Sigmoid colon (tissue), 7 donors: ENCODE measurements at places on chromosomes 13 and 19.

DNA sequence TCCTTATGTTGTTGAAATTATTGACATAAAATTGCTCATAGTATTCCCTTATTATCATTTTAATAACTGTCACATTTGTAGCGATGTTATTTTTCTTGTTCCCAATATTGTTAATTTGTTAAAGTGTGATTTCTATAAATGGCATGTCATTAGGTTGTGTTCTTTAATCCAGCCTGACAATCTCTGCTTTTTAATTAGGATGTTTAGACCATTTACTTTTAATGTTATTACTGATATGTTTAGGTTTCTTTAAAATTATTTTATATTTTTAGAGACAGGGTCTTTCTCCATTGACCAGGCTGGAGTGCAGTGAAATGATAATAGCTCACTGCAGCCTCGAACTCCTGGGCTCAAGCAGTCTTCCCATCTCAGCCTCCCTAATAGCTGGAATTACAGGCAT lies 408.5 kb downstream of the DLEU7 start:
- no peak for DNase-seq

DNA sequence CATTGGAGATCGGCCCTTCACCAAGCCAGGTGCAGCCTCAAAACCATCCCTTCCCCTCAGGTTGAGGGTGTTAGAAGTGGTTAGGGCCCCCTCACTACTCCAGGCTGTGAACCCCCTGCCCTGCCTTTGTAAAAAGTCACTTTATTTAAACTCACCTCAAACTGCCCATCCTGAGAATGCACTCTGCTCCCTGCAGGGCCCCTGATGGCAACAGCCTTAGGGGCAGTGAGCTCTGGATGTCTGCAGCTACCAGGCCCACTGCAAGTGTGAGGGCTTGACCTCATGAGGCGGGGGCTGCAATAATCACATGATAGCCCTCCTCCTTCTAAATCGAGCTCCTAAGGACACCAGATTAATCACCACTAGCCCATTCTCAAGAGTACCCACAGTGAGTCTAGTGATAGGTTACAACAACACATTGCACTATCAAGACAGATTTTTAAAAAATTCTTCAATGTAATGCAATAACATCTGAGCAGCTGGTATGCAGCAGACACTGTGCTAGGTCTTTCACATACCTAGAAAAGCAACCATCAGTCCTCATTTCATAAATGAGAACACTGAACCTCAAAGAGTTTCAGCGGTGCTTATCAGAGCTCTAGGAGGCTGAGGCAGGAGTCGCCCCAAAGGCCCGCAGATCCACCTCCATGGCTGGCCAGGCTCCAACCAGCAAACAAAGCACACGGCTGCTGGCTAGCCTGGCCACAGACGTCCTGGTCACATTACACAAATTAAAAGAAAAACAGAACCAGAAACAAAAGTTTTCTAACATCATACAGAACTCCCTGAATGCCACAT lies 26.0 kb downstream of the SLC7A1 start:
- DNase-seq, result no peak

GRCh38 chr19:31119951-31120690 lies 229.1 kb downstream of the TSHZ3 start:
- DNase-seq, result peak; percentile 19

GRCh38 chr19:55345101-55345817 lies 5.6 kb downstream of the KMT5C start:
- DNase-seq, result no peak

DNA sequence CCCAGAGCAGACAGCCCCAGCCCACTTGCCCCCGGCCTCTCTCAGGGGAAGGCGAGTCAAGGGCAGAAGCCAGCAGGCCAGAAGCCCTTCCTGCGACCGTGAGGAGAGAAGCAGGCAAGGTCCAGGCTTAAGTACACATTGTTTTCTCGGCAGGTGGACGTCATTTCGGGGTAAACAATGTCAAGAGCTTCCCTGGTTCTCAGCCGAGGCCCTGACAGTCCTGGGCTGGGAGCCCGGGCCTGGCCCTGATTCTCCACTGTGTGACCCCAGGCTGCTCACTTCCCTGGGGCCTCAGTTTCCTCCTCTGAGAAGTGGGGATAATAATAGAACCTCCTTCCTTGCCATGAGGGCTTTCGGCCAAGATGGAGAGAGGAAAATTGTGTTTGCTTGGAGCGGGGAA lies 19.4 kb downstream of the PLVAP start:
- DNase-seq, result no peak

GRCh38 chr19:12611361-12611699 lies 610 bp downstream of the ZNF791 start:
- peak; percentile 91 for DNase-seq

DNA sequence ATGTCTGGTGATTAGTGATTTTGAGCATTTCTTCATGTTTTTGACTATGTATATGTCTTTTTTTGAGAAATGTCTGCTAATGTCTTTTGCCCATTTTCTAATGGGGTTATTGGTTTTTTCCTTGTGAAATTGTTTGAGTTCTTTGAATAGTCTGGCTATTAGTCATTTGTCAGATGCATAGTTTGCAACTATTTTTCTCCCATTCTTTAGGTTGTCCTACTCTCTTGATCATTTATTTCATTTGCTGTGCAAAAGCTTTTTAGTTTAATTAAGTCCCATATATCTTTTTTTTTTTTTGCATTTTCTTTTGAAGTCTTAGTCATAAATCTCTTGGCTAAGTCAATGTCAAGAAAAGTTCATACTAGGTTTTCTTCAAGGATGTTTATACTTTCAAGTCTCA lies 449.8 kb downstream of the DACH1 start:
- no peak for DNase-seq

- DNase-seq, result no peak
Measured at GRCh38 chr13:113417008-113417751, 36.1 kb downstream of the ADPRHL1 start.

DNA sequence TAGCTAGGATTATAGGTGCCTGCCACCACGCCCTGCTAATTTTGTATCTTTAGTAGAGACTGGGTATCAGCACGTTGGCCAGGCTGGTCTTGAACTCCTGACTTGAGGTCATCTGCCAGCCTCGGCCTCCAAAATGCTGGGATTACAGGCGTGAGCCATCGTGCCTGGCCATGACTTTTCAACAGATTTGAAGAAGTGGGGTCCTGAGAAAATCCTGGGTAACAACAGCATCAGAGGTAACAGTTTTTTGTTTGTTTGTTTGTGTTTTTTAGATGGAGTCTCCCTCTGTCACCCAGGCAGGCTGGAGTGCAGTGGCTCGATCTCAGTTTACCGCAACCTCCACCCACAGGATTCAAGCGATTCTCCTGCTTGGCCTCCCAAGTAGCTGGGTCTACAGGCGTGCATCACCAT lies 3.7 kb downstream of the JUNB start:
- DNase-seq, result no peak

- DNase-seq, result peak; percentile 74
Measured at GRCh38 chr19:17522988-17523872, 11.8 kb downstream of the PGLS start.

DNA sequence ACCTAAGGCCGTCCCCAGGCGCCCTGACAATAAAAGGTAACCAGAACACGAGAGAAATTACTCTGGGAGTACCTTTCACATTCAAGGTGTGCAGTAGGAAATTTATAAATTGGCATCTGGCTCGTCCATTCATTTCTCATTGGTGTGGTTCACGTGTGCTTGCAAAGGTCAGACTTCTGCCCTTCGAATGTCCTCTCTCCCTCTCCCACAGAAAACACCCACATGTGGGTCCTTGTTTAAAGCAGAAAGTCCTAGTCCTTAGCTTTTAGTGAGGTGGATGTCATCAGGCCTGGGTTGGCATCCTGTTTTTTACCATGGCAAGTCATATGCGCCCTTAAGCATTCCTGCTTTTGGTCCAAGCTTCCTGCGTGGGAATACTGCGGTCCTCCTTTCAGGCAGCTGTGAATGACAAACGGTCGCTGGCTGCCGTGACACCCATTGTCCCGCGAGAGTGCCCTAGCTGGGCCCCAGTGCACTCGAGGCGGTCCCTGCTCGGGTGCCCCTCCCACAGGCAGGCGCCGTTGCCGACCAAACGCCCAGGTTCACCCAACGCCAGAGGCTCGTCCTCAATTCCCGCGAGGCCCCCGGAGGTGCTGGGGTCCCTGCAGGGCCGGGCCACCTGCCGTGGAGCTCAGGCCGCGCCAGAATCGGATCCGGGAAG lies at the start of gene NUDT19:
NUDT19 (plus strand) TSS at position 531 of the 661 bp plus-strand sequence. CDS start 140 bp downstream, outside the sequence.
- peak; percentile 88 for DNase-seq

- DNase-seq, result peak; percentile 73
Measured at GRCh38 chr19:7705387-7706187, 3.7 kb upstream of the FCER2 start.

DNA sequence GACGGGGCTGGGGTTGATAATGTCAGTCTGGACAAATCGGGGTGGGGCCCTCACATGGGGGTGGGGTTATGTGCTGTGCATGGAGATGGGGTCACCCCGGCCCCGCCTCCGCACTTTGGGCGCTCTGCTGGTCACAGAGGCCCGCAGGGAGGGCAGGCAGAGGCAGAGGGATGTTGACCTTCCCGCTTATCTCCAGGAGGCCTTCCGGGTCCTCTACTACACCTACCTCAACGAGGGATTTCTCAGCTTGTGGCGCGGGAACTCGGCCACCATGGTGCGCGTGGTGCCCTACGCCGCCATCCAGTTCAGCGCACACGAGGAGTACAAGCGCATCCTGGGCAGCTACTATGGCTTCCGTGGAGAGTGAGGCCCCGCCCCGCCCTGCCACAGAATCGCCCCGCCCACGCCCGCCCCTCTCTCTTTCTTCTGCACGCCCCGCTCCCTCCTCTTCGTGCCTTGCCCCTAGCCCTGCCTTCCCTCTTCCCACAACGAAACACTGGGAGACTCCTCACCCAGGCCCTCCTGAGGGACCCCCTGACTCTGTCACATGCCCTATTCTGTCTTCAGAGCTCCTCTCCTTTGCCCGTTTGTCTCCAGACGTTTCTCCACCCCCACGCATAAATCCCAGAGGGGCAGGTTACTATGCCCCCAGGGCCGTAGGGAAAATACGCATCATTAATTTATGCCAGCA lies 32.8 kb downstream of the TMEM161A start:
- DNase-seq, result peak; percentile 76

DNA sequence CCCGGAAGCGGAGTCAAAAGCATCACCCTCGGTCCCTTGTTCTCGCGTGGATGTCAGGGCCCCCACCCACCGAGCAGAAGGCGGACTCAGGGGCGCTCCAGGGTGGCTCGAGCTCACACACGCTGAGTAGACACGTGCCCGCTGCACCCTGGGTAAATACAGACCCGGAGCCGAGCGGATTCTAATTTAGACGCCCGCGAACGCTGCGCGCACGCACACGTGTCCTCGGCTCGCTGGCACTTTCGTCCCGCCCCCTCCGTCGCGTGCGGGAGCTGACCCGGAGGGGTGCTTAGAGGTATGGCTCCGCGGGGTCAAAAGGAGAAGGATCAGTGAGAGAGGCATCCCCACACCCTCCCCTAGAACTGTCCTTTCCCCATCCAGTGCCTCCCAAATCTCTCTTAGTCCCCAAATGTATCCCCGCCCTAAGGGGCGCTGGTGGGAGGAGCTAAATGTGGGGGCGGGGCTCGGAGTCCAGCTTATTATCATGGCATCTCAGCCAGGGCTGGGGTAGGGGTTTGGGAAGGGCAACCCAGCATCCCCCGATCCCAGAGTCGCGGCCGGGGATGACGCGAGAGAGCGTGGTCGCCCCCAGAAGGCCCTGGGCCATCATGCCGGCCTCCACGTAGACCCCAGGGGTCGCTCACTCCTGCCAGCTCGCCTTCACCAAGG lies 451 bp upstream of the ICAM5 start:
- no peak for DNase-seq

- DNase-seq, result no peak
Measured at GRCh38 chr19:39506944-39507714, 7.8 kb upstream of the SELENOV start.

- DNase-seq, result no peak
Measured at GRCh38 chr13:103640606-103641005, 574.4 kb upstream of the SLC10A2 start.

DNA sequence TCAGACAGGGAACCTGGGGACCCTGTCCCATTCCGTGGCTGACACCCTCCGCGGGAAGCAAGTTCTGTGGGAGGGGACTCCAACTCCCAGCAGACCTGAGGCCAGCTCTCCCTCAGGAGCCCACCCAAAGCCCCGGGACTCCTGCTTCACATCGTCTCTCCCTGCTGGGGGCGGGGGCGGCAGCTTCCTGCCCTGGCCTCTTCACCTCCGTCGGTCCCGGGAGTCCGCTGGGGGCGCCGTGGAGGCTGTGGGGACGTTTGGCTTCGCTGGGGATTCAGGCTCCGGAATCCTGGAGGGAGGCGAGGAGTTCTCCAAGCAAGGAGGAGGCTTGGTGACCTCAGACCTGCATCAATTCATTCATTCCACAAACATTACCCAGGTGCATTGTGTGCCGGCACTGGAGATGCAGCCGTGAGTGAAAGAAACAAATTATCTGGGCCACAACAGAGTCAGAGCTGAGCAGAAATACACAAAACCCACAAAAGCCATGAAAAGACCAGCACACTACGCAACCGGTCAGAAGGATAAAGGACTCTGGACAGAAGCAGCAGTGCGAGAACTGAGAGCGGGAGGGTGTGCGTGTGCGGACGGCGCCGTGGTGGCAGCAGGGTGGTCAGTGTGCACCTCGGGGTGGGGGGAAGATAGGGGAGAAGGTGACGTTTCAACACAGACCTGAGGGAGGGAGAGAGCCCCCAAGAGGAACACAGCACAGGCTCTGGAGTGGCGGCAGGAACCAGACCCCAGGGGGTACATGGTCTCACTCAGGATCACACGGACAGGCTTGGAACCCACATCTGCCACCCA lies 19.0 kb downstream of the EPS8L1 start:
- DNase-seq, result no peak

DNA sequence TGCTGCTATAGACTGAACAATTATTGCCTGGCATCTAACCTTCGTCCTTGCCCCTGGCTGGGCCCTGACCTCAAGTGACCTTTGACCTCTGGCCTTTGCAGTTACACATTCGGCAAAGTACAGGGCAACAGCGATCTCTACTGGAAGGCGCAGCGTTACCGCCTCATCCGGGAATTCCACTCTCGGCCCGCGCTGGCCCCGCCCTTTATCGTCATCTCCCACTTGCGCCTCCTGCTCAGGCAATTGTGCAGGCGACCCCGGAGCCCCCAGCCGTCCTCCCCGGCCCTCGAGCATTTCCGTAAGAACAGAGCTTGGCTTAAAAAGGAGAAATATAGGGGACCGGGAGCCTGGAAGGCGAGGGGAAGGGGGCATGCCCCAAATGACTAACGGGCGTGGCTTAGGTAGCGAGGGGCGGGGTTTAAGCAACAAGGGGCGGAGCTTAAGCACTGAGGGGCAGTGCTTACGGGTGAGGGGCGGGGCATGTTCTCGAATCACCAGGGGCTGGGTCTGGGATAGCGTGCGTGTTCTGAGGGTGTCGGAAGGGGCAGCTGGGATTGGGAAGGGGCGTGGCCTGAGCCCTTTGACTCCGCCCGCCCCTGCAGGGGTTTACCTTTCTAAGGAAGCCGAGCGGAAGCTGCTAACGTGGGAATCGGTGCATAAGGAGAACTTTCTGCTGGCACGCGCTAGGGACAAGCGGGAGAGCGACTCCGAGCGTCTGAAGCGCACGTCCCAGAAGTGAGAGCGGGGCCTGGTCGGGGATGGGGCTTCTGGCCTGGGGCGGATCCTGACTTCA lies 52.7 kb downstream of the TRPM4 start:
- peak; percentile 84 for DNase-seq

- no peak for DNase-seq
Measured at GRCh38 chr13:98442391-98443230, 134.3 kb downstream of the STK24 start.

- DNase-seq, result no peak
Measured at GRCh38 chr13:107395927-107396662, 819.2 kb downstream of the LIG4 start.

- no peak for DNase-seq
Measured at GRCh38 chr19:47075179-47075810, 26.9 kb upstream of the TMEM160 start.

- no peak for DNase-seq
Measured at GRCh38 chr19:45975306-45976070, 1.8 kb upstream of the NOVA2 start.
